Mammary microvascular endothelial cell (primary cell): ENCODE measurements at places on chromosomes 3 and 15. TPM values are rescaled to one million over a fixed set of nuclear protein-coding genes. Genes with fewer than 3 reads are reported as not detected.

Gene AQR
- total RNA-seq = 20.5 and 31.4 TPM in 2 replicates

Gene GOLGA8N
- total RNA-seq = 0.27 and 0.34 TPM in 2 replicates

Gene PRTG
- total RNA-seq = 8.0 and 8.5 TPM in 2 replicates

Gene LINS1
- 10.4 and 11.8 TPM in 2 replicates for total RNA-seq

Gene LRRK1
- total RNA-seq = 9.0 and 9.6 TPM in 2 replicates

Gene SRGAP3
- 0.07 and 0.10 TPM in 2 replicates for total RNA-seq

Gene QARS1
- 226 and 239 TPM in 2 replicates for total RNA-seq

Gene PHLDB2
- 67.3 and 68.1 TPM in 2 replicates for total RNA-seq

Gene CKMT1B
- not detected in 2 replicates for total RNA-seq

Gene OR5H2
- total RNA-seq = not detected in 2 replicates

Gene IFRD2
- 150 and 170 TPM in 2 replicates for total RNA-seq

Gene CTXN2
- not detected in 2 replicates for total RNA-seq

Gene PPM1M
- total RNA-seq = 6.5 and 9.2 TPM in 2 replicates

Gene SH2D7
- not detected in 2 replicates for total RNA-seq

Gene TMEM45A
- total RNA-seq = 2.3 and 2.5 TPM in 2 replicates

Gene LRRC31
- not detected in 2 replicates for total RNA-seq

Gene FBN1
- total RNA-seq = 29.1 and 31.7 TPM in 2 replicates

Gene GOLGA8J
- total RNA-seq = not detected in 2 replicates

Gene CFAP92
- total RNA-seq = 0.10 and 0.27 TPM in 2 replicates

Gene NLGN1
- total RNA-seq = 7.6 and 8.9 TPM in 2 replicates

Gene NR1I2
- under 0.01 and 0.05 TPM in 2 replicates for total RNA-seq

Gene ALDH1A3
- total RNA-seq = 39.8 and 46.6 TPM in 2 replicates
